ENCODE measurements at places on chromosomes 2 and 18. TPM values are rescaled to one million over a fixed set of nuclear protein-coding genes. Genes with fewer than 3 reads are reported as not detected.

SULT1C4 gene
- total RNA-seq, result 3.6 TPM

CCDC74A gene
- 1.7 TPM for total RNA-seq

MC5R gene
- not detected for total RNA-seq

UGT1A3 gene
- total RNA-seq, result not detected

PRSS56 gene
- total RNA-seq, result not detected

SLC11A1 gene
- 218 TPM for total RNA-seq

THADA gene
- 40.2 TPM for total RNA-seq

DNA sequence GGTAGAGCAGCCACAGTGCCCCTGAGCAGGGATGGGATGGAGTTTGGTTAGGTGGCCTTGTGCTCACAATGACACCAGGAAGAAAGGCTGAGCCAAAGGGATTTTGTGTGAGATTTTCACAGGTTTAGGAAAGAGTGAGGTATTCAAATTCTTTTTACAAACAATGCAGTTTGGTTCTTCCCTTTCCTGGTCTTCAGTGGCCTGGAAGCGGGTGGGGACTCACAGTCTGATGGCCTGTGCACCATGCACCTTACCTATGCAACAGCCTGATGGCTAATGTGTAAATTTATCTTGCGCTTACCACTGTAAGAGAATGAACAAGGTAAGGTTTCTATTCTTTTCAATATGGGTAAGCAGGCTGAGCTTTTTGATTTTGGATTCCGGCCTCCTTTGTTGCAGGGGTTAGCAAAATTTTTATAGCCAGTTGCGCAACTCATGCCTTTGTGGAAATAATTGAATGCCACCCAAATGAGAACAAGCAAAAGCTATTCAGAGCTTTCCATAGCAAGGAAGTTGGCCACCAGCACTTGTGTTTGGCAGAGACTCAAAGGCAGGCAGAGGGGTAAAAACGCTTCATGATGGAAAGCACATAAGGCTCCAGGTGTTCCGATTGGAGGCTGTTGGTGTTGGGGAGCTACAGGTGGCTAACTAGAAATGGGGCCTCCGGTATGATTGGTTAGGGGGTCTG lies 23.8 kb upstream of the IL1R2 start:
- DNase-seq, result no peak

GRCh38 chr2:219466816-219467735 lies 31.6 kb upstream of the GMPPA start:
- DNase-seq, result no peak

GRCh38 chr2:127633556-127634065 lies 12.3 kb upstream of the GPR17 start:
- no peak for DNase-seq

- DNase-seq, result no peak
Measured at GRCh38 chr2:5519286-5519685, 172.9 kb upstream of the SOX11 start.

DNA sequence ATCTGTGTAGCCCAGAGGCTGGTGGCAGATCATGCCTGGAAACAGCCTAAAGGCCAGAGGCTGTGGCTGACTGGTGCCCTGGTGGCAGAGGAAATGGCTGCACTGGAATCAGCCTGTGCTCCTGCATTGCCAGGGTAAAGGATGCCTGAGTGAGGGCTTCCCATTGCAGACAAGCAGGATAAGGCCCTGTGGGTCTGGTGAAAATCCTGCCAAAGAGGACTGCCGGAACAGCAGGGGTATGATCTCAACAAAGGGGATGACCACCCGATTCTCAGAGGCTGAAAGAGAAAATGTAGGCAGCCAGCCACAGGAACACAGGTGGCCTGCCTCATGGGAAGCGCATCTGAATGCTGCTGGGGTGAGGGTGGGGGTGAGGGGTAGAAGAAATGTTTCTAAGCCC lies 48.2 kb downstream of the FBXO48 start:
- DNase-seq, result no peak

- no peak for DNase-seq
Measured at GRCh38 chr2:128420776-128421175, 102.1 kb upstream of the HS6ST1 start.

- DNase-seq, result no peak
Measured at GRCh38 chr2:53672881-53673522, 94.6 kb upstream of the CHAC2 start.

DNA sequence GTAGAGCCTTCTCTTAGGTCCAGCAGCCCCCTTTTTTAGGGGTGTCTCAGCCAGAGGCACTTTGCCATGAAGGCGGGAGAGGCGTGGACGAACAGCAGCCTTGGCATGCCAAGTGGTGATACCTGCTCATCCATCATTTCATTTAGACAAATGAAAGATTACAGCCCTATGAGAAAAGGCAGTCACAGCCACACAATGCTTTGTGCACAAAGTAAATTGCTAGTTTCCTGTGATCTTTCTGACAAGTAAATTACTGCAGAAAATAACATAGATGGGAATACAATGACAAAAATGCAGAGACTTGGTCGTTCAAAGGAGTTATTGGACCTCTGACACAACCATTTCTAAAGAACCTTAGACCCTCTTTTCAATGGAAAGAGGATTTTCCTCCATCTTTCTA lies 94.9 kb downstream of the RND3 start:
- DNase-seq, result no peak

DNA sequence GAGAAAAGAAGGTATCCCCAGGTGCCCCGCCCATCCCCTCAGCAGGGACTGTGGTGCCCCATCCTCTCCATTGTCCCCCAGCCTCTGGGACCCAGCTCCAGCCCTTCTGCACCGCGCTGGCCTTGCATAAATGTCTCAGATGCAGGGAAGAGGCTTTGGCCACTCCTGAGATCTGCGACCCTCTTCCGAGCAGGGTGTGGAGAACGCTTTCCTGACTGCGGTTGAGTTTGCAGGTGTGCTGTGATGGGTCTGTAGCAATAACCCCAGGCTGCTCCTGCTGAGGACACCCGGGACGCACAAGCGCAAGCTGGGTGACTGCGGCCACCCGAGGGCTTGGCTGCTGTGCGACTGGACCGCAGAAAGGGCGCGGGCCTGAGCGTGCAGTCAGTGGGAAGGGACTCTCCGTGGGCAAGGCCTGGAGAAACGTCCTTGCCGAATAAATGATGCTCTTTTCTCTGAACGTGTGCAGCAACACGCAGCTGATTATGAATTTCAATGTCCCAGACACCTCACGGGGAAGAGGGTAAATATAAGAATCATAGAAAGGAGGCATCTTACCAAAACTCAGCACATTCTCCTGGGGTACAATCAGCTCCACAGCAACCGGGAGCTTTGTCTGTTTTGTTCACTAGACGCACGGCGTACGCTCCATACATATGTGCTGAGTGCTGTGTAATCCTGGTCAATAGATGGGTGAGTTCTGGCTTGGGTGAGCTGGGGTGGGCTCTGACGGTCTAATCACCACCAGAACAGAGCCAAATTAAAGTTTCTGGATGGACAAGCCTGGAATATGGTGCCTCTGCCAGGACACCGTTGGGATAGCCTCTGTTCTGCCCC lies 67.5 kb upstream of the ZNF516 start:
- DNase-seq, result no peak

DNA sequence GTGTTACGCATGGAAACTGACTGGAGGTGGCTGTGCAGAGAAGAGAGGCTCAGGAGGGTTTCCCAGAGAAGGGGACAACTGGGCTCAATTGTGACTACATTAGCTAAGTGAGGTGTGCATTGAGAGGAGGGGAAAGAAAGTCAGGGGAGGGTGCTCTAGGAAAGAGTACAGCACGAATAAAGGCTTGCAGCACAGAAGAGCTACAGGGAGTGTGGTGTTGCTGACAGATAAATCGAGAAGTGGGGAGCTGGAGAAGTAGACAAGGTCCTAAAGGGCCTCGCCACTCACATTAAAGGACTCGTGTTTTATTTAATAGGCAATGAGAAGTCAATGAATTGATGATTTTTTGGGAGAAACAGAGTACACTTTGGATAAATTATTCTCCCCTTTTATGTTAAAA lies 65.7 kb upstream of the CTAGE1 start:
- DNase-seq, result no peak

DNA sequence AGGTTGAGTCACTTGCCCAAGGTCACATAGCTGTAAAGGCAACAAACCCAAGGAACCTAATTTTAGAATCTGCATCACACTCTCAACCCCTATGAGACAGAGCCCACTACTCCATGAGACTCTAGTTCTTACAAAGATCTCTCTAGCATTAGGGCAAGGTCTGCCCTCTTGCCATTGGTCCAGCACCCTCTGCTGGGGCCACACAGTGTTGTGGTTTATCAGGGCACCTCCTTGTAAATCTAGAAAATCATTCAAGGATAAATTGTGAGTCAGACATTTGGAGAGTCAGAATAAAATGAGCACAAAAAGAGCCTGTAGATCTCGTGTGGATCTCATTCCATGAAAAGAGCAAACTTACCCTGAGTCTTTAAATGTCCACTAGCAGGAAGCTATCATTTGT lies 91.2 kb downstream of the SLC8A1 start:
- no peak for DNase-seq

DNA sequence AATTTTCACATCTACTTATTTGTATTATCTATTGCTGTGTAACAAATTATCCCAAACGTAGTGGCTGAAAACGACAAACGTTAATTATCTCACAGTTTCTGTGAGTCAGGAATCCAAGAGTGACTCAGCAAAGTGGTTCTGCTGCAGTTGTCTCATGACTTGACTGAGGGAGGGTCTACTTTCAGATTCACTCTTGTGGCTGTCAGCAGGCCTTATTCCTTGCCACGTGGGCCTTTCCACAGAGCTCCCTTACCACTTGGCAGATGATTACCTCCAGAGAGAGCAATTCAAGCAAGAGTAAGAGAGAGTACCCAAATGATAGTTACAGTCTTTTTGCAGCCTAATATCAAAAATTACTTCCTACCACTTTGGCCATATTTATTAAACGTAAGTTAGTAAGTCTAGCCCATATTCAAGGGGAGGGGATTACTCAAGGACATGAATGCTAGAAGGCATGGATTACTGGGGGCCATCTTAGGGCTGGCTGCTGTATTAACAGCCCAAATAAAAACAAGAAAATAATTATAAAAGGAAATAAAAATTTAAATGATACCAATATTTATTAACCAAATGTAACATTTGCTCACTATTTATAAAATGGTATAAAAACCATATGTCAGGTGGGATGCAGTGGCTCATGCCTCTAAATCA lies 48.7 kb upstream of the NBEAL1 start:
- DNase-seq, result no peak

GRCh38 chr2:31138037-31138962 lies at the start of gene GALNT14:
GALNT14 (minus strand) TSS chr2:31138440; CDS start chr2:31138086, 354 bp downstream.
- DNase-seq, result no peak

DNA sequence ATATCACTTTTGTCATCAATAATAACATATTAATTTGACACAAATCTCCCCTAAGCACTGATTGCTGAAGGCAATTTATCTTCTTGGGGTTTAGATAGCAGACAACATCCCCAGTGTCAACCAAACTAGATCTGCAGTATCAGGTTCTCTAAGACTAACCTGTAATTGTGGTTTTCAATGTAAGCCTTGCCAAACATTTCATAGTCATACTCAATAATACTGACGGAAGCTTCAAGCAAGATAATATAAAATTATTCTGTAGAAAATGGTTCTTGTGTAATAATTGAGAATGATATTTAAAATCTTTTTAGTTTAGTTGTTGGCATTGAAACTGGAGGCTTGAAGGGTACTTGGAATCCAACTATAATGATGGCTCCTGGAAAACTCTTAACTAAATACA lies 186.3 kb downstream of the RIT2 start:
- DNase-seq, result no peak
